ENCODE measurements at places on chromosomes 2 and 18.

GRCh38 chr2:43032213-43033015 lies 194.0 kb downstream of the ZFP36L2 start:
- DNase-seq = no peak

DNA sequence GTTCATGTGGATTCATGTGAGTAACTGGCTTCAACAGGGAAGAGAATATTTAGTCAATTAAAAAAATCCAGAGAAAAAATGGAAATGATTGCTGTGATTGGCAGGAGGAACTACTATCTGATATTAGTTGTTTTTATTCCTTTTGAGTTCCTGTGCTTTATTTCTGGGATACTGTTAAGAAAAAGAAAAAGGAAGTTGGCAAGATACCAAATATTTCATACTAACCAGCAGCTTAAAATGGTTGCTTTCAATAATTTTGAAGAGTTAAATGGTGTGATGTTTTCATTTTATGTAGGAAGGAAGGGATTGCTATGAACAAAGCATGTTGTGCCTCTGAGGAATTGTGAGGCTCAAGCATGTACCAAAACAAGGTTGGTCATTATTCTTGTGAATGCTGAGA lies 8.1 kb upstream of the MTX2 start:
- no peak for DNase-seq

GRCh38 chr18:12247946-12248345 lies 6.2 kb upstream of the CIDEA start:
- no peak for DNase-seq

DNA sequence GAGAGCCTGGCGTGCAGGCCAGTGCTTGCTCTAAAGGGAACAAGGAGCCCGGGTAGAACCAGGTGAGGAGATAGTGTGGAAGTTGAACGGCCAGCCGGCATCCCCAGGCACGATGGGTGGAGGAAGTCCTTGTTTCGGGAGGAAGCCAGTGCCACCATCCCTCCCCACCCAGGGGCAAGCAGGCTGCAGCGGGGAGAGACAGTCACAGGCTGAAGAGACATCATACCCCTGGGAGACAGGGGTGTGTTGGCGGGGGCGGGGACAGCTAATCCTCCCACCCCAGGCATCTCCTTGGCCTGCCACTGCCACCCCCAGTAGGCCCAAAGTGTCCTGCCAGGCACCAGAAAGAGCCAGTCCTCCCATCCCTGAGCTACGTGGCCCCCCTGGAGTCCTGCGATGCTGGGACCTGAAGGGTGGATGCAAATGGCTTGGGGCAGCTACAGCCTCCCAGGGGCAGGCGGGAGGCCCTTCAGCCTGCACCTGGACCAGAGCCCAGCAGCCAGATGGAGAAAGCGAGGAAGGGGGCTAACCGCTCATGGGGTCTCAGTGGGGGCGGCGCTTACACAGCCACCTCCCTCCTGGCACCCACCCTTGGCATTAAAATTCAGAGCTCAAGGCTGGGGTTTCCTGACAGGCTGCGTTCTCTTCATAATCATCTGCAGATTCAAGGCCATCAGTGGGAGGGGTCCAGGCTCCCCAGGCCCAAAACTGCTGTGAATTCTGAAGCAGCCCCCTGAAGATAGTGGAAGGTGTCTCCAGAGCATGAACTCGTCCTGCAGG lies 14.8 kb upstream of the GPR55 start:
- DNase-seq = no peak

DNA sequence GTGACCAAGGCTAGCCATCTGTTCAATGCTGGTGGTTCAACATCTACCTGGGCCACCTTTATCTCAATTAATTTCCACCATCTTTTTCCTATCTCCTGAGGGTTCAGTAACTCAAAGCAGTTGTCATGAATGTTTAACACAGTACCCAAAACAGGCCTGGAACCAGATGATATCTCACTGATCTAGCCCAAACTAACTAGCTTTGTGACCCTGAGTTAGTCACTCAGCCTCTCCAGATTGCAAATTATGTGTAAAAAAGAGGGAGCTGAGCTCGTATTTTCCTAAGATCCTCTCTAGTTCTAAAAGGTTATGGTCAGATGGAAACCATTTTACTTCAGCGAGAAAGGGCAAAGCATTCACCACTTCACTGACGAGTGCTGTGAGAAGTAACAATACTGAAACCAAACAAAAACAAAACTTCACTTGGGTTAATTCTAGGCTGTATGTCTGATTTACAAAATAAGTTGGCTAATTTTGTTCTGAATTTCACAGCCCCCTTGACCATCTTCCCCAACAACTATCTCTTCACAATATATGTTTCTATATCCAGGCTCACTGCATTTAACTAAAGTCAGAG lies 14.8 kb downstream of the SPRED2 start:
- no peak for DNase-seq

DNA sequence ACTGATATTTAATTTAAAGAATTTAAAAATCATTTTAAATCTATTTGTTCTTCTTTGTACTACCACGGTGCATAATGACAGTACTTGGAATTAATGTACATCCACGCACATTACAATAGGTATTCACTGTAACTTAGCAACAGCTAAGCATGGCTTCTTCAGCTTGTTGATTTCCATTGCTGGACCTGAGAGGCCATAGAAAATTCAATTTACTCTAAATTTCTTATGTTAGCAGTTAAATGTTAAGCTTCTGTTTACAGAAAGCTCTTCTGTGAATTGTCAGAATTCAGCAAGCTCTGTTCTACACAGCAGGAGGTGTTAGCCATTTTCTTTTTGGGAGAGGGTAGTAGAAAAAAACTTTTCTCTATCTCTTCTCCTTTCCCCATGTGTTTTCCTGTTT lies 1149.3 kb upstream of the CDH2 start:
- no peak for DNase-seq

DNA sequence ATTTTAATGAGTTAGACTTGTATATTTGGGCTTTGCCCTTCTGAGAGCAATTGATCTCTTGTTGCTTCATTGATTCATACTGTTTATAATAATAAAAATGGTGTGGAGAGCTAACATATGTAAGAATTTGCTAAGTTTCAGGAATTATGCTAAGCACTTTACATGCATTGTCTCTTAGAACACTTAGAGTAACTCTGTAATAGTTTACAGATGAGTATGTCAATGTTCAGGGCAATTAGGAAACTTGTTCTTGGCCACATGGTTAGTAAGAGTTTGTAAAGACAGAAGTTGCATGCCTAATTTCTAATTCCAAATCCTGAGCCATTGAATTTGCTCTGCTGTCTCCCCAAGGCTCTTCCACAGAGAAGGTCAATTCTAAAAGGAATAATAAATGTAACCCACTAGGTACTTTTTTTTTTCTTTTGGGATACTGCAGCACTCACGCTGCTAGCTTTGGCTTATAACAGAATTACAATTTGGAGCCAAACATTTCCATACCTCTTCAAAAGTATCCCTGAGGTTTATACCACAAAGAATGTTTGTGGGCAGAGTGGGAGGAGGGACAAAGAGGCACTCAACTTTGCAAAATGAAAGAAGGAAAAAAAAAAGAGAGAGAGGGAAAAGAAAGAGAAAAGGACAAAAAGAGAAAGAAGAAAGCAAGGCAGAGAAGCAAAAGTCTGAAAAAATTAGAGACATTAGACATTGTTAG lies 232.4 kb downstream of the CALCRL start:
- DNase-seq = no peak

- DNase-seq = no peak
Observed at GRCh38 chr2:144554492-144555210, 34.7 kb upstream of the ZEB2 start.

- DNase-seq = no peak
Observed at GRCh38 chr2:17012297-17012696, 346.7 kb upstream of the CYRIA start.

DNA sequence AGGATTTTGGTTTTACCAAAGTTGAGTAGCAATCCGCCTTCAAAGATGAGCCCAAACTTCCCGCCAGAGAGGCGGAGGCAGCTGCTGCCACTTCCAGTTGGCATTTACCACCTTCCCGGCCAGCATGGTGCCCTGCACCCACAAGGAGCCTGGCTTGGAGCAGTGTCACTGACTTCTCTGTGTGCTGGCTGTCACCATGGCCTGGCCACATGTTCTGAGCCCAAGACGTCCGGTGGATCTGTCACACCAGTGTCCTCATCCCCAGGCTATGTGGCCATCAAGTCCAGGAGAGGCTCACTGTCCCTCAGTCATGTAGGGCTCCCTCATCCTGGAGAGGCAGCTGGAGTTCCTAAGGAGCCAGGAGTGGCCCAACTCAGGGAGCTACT lies 100.6 kb downstream of the ACKR3 start:
- DNase-seq = no peak

DNA sequence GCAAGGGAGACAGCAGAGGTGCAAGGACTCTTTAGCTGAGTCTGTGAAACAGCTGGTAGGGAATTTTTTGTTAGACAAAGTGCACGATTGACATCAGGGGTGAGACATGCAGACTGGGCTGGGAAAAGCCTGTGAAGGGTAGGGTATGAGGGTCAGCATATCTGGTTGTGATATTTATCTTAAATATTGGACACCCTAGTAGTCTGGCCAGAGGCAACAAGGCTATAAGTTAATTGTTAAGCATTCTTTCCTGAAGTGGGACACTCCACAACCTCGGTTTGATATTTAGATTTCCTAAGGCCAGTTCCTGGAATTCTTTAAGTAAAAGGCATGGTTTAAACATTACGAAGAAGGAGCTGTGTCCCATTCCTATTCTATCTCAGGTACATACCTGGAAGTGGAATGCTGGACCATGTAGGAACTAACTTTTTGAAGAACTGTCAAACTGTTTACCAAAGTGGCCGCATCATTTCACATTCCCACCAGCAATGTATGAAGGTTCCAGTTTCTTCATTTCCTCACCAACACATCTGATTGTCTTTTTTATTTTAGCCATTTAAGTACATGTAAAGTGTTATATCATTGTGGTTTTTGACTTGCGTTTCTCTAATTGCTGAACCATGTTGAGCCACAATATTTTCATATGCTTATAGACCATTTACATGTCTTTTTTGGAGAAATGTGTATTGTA lies 22.5 kb downstream of the EHBP1 start:
- DNase-seq = no peak

DNA sequence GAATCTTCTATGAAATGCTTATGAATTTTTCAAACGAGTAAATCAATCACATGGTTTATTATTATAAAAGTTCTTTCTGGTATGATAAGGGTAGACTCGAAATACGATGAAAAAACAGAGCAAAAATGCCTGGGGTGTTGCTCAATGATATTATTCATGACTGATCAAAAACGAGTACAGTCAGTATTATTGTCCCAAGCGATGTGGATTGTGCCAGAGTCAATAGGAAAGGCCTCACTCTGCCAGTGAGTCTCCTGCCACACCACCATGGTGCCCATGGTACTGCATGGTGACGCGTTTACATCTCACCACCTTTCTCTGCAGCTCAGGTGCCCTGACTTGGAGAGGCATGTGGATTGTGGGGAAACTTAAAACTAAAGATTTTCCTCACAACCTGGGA lies 58.5 kb downstream of the KCTD1 start:
- no peak for DNase-seq

GRCh38 chr2:171390941-171391516 lies 42.8 kb downstream of the METTL8 start:
- no peak for DNase-seq

- DNase-seq = no peak
Observed at GRCh38 chr2:61679096-61679495, 140.9 kb upstream of the XPO1 start.

DNA sequence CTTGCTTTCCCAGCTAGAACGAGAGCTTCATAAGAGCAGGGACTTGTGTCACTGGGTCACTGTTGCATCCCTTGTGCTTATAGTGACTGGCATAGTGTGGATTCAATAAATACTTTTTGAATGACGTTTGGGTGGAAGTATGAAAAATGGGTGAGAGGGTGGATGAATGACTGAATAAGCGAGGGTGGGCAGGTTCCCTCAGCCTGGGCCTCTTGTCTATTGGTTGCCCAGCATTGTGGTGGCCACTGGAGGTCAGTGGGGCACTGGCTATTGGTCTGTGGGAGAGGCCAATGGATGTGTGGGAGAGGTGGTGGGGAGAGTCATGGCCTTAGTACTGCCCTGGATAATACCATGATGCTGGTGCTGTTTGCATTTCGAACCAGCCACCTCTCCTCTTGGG lies 93.8 kb upstream of the SKOR2 start:
- DNase-seq = no peak

GRCh38 chr2:85959826-85960225 lies 71.0 kb upstream of the ST3GAL5 start:
- no peak for DNase-seq

DNA sequence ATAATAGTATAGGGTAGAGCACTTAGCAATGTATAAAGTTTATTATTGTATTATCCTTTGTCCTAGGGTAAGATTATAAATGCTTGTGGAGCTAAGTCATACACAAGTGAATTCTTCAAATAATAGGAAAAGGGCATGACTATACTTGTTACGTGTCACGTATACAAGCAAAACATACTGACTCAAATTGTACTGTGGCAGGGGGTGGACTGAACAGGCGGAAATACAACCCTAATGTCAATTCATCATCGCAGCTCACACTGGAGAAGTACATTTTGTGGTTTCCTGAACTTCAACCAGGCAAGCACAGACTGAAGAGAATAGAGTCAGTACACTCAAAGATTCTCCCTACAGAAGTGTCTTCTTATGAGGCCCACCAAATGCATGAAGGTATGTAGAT lies 201.0 kb downstream of the MBD2 start:
- DNase-seq = no peak

DNA sequence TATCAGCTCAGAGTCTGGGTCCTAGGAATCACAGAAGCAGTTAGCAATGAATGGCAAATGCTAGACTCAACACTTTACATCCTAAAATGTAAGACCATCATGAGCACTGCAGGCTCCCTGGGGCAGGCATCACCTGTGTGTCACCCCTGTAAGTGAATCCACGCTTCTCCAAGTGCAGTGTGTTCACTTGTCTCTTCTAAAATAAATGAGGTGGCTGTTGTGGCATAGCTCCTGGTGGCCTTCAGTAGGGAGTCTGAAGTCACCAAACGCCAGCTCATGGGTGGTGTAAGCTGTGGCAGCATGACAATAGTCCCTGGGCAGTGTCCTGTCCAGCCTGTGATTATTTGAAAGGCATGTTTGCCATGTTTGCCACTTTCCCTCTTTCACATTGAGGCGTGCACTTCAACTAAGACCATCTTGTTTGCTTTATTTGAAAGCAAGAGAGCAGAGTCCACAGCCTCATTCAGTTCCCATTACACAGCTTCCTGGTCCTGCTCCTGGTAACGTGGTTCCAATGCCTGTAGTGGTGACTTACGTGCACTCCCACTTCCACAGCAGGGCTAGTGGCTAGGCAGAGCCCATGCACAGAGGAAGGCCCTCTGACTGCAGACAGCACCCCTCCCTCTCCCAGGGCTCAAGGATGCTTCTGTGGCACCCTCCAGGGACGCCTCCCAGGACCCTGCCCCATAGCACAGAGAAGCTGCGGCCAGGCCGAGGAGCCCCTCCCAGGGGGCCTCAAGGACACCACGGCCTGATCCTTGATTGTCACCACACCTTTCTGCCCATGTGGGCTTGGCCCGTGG lies 24.3 kb downstream of the COA5 start:
- DNase-seq = no peak

All from inflammatory macrophage treated with lipopolysaccharide for 1 hour (primary cell).